ENCODE measurements at places on chromosomes 12 and 14.
A peak's percentile ranks its signal among the peaks of the same experiment; 100 is the strongest.

DNA sequence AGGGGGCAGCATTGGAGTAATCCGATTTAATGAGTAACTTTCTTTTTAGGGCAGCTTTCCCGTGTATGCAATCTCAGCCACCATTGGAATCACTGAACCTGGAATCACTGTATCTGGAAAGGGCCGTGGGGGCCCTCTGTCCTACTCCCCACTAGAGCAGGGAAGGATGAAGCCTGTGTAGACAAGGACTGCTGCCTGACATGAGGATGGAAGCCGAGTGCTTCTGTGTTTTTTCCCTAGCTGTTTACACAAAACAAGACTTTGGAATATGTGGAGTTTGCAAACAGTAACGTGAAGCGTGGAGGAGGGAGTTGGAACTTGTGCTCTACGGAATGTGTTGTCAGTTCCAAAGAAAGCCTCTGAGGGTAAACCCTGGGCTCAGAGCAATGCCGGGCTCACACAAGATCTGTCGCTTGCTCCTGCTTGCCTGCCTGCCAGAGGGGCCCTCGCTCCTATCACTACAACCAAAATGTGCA is 32.4 kb upstream of the HDAC7 start:
- no peak for DNase-seq

DNA sequence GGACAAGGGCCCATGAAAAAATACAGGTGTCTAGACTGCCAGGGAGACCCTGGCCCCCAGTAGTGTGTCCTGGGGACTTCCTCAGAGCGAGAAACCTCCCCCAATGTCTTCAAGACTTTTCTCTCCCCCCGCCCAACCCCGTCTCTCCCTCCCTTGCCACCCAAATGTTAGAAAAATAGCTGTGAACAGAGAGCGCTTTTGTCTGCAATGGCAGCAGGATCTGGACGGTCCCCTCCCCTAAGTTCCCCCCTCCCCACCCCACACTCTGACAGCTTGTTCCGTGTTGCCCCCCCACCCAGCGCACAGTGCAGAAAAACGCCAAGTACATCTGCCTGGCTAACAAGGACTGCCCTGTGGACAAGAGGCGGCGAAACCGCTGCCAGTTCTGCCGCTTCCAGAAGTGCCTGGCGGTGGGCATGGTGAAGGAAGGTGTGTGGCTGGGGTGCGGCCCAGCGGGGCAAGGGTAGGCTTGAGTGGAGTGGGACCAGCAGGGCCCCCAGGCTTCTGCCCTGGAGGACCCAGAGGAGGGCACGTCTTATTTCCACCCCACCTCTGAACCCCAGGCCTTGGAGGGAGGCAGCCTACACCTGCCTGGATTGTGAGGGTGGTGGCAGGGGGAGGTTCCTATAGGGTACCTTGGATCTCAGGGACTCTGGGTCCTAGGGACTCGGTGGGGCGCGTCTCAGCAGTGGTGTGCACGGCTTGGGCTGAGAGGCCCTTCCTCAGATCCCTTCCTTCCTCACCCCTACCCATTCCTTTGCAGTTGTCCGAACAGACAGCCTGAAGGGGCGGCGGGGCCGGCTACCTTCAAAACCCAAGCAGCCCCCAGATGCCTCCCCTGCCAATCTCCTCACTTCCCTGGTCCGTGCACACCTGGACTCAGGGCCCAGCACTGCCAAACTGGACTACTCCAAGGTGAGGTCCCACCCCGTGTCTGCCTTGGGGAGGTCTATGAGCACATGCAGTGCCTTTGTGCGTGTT is 4.8 kb downstream of the NR4A1 start:
- DNase-seq: no peak

- no peak for DNase-seq
Observed at GRCh38 chr12:113514602-113515001, 42.9 kb upstream of the LHX5 start.

- peak; percentile 63 for DNase-seq
Observed at GRCh38 chr14:103008768-103009357, 48.5 kb downstream of the CDC42BPB start.

DNA sequence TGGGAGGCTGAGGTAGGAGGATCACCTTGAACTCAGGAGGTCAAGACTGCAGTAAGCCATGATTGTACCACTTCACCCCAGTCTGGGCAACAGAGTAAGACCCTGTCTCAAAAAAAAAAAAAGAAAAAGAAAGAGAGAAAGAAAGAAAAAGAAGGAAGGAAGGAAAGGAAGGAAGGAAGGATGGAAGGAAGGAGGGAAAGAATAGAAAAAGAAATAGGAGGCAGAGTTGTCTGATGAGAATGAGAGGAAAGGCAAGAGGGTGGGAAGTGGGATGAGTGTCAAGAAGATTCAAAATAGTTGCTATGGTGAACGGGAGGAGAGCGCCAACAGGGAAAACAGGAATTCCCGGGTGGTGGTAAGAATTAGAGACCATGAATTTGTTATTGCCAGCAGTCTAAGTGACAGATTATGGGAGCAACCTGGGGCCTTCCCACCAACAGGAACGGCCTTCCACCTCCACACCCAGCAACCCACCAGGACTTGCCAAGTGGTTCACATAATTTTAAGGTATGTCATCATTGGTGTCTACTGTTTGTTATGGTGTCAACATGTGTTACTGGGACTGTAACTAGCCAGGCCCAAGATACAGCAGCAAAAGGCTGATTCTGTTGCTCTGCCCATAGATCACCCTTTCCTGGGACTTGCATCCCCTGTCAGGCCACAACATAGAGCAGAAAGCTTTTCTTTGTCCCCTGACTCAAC is 36.1 kb upstream of the C12orf76 start:
- DNase-seq: no peak

DNA sequence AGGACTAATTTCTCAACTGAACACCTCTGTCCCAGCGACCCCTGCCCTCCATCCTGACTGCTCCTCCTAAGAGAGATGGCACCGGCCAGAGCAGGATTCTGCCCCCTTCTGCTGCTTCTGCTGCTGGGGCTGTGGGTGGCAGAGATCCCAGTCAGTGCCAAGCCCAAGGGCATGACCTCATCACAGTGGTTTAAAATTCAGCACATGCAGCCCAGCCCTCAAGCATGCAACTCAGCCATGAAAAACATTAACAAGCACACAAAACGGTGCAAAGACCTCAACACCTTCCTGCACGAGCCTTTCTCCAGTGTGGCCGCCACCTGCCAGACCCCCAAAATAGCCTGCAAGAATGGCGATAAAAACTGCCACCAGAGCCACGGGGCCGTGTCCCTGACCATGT is 756 bp downstream of the RNASE7 start:
- no peak for DNase-seq

- DNase-seq: no peak
Observed at GRCh38 chr14:100778951-100779690, 46.8 kb upstream of the MEG3 start.

DNA sequence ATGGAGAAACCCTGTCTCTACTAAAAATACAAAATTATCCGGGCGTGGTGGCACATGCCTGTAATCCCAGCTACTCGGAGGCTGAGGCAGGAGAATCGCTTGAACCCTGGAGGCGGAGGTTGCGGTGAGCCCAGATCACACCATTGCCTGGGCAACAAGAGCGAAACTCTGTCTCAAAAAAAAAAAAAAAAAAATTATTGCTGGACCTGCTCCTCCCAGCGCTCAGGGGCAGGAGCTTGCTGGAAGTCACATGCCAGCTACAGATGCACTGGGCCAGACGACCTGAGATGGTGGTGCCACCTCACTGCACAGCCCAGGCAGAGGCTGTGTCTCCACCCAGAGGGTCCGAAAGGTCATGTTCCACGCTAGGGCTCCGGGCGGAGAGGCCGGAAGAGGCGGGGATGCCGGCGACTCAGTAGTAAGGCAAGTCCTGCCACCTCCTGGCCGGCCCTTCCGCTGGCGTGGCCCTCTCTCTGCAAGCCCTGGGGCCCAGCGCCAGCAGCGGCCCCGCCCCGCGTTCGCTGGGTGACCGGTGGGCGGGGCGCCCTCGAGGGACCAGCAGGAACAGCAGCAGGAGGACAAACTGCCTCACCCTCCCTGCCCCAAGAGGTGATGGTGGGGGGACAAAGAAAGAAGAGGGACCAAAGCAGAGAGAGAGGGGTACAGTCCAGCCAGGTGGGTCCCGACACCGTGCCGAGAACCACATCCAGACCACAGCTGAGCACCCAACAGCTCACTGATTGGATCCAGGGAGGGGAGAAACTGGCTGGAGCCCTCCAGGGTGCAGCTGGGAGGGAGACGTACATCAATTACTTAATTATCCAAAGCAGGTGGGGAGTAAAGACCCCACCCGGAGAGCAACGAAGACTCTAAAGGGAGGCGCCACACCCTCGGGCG is 3.6 kb upstream of the RHOF start:
- peak; percentile 41 for DNase-seq

GRCh38 chr12:9104767-9105423 is 10.8 kb downstream of the A2M start:
- no peak for DNase-seq

- no peak for DNase-seq
Observed at GRCh38 chr12:4280351-4281163, 7.0 kb downstream of the CCND2 start.

DNA sequence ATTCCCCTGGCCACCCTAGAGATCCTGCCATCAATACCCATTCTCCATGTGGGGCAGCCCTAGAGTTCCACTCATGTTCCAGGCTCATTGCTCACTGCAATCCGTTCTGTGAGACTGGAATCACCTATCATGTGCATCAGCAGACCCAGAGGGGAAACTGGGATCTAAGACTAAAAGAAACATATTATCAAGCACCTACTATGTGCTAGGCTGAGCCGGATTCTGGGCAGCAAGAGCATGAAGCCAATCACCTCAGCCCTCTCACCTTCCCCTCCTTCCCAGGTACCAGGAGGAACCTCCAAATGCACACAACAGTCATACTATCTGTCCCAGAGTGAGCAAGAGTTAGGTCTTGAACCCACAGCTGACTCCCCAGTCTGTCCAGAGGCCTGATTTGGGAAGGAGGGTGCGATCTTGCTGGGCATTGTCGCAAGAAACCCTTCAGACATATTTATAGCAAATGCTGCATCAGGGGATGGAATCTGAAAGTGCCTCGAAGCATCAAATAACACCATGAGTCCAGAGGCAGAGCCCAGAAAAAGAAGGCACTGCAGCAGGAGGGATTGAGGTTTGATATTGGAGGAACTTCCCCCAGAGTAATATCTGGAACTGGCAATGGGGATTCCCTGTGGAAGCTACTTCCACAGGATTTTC is 6.7 kb upstream of the CACNB3 start:
- no peak for DNase-seq

GRCh38 chr14:70186900-70187451 is 1.8 kb downstream of the SLC8A3 start:
- DNase-seq: peak; percentile 51

DNA sequence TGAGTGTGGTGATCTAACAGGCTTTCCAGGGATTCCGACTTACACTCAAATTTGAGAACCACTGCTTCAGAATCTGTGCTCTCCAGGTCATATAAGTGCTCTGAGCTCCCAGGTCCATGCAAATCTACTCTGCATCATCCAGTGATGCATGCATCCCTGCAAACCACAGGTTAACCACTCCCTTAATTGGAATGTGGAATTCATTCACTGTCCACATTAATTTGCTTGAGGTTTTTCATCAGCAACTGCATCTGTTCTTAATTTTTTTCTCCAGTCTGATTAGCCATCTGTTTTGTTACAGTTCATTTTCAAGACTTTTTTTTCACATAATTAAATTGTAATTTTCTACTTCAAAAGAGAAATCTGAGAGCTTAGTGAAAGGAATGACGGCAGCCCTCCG is 43.4 kb upstream of the RIN3 start:
- peak; percentile 78 for DNase-seq

DNA sequence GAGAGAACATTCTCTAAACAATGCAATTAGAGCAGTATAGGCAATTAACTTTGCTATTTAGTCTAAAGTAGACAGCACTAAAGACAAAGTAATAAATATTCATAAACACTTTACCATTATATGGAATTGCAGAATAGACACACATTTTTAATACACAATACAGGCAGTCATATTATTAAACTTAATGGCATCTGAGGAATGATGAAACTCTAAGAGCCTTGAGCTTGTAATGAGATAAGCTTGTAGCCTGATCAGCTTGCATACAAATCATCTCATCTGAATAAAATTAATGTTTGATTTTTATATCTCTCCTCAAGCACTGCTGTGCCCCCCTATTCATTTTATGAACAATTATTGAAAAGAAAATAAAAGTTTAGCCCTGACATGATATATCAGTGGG is 107.6 kb downstream of the MGAT4C start:
- no peak for DNase-seq

DNA sequence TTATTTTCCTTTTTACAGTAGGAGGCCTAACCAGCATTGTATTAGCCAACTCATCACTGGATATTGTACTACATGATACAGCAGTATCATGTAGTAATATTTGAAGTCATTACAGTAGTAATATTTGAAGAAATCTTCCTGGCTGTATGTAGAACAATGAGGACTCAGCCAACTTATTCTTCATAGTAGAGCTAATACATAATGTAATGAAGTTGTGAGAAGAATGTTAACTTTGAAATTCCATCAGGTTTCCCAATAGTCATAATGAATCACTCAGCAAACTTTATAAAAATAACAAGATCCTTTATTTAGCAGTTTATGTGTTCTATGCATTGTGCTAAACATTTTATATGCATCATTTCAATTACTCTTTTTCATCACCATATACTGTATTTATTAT is 61.8 kb downstream of the LRRK2 start:
- DNase-seq: peak; percentile 2

DNA sequence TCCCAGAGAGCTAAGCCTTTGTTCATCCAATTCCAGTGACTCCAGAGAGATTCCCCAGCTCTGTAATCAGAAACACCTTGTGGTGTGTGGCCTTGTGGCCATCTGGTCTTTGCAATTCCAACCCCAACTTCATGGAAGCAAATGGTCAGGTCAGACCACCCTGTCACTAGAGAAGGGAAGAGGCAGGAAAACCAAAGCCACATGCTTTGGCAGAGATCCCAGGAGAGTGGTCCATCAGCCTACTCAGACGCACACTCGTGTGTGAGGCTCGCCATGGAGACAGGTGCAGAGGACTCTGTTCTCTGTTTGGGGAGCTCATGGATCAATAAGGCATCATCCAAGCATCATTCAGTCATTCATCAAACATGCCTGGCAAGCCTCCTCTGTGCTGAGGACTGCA is 46.2 kb upstream of the TUNAR start:
- DNase-seq: no peak

- no peak for DNase-seq
Observed at GRCh38 chr14:64998455-64998931, 11.8 kb downstream of the FNTB start.

- DNase-seq: no peak
Observed at GRCh38 chr12:77070382-77070781, 5.0 kb upstream of the E2F7 start.

DNA sequence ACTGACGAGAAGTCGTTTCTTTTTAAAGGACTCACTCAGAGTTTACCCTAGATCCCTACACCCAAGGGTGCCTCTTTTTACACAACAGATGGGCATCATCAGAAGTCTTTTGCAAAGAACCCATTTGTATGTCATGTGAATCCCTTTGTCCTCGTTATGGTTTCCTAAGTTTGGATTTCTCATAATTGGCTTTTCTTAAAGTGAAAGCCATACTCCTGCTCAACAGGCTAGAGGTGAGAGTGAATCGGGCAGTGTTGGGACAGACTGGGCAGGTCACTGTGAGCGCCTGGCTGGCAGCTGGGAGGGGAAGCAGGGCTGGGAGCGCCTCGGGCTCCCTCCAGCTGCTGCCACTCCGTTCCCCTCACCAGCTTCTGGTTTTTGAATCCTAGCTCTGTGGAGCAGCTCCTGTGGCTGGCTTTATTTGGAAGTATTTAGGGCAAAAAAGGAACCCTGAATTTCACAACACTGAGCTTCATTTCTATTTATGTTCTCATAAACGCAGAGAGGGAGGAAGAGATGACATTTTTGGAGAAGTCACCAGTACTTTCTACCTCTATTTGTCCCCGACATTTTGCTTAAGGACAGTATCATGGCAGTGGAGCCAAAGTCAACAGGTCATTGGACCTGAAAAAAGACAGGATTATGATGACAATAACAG is 63.8 kb upstream of the ACTN1 start:
- DNase-seq: no peak

- DNase-seq: peak; percentile 42
Observed at GRCh38 chr12:10562306-10562933, 51.0 kb downstream of the MAGOHB start.

All from fibroblast of skin of scalp (primary cell).